ENCODE measurements at places on chromosomes 4 and X.

DNA sequence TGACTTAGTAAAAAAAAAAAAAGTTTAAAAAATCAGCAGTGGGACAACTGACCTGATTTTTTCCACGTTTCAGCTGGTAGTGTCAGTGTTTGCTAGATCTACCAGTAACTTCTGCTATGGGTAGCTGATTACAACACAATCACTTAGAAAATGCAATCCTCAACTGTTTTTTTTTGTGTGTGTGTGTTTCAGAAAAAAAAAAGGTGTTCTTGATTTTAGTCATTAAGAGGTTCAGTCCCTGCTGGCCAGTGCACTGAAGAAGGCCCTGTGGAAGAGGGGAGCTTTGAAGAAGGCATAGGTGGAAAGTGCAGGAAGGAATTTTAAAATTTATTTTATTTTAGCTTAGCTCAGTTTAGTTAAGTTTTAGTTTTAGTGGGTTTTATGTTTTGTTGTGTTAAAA, 46.9 kb downstream of the SH2D1A start:
- no peak for DNase-seq

DNA sequence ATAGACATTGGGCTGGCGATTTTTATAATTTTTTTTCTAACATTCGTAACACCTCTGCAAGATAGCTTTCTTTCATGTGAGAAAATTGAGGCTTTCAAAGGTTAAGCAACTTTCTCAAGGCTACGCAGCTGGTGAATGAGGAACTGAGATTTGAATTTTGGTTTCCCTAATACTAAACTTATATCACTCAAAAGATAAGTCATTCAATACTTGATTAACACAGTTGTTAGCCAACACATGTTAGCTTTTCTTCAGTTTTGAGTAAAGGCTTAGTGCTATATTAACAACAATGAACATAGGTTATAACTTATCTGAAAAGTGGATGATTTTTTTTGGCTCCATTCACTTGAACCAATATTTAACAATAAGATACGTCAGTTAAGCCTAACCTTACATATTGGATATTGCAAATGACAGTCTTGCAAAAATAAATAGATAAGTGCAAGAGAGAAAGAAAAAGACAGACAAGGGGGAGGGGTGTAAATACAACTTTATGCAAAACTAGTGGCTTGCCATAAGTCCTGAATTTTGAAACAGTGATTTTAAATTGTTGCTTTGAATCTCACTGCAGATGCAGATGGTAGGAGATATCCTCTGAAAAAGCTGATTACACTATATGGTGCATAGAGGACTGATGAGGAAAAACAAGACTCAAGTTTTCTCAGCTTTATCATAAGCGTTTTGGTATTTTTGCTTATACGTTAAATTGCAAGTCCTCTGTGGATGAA, 11.1 kb upstream of the GPM6A start:
- no peak for DNase-seq

GRCh38 chr4:176376032-176376614, 56.4 kb downstream of the SPCS3 start:
- DNase-seq = no peak

DNA sequence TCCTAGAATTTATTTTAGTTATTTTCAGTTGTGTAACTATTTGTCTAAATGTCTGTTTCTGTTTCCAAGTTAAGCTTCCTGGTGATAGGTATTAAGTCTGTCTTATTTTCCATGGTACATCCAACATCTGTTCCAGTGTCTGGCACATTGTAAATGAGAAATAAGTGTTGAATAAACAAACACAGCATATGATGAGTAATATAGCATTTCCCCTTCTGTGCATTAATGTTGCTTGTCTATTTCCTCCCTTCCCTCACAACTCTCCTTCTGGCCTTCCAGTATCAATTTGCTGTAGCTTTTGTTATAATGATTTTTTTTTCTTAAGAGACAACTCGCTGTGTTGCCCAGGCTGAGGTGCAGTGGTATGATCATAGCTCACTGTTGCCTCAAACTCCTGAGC, 36.1 kb downstream of the COPS4 start:
- no peak for DNase-seq

DNA sequence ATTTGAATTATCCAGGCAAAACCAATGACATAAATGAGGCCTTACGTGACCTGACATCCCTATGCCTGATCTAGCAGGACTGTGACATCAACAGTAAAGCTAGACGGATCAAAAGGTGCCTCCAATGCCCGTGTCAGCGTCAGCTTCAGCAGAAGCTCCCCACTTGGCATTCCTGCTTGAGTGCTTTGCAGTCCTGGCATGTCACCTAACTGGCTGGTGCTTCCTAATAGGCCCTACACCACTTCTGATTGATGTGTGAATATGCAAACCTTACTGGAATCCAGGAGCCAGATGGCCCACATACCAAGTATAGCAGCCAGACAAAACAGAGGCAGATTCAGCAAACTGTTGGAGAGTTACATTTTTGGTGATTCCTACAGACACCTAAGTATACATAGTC, 224.2 kb downstream of the DMD start:
- DNase-seq = no peak

DNA sequence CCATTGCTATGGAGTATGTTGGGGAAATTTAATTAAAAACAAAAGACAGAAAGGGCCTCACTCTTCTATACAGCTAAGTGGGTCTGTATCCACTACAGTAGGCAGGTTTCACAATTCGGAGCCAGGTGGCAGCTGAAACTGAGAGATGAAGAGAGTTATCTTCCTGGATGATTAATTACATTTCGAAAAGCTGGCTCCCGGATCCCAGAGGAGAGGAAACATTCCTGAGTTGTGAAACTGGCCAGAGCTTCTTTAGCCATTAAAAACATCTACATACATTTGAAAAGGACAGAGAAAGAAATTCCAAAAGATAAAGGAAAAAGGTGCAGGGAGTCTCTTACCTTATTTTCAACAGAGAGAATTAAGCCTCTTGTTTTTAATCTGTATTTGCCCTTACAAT, 15.5 kb upstream of the PDZD4 start:
- no peak for DNase-seq

GRCh38 chrX:132810964-132811712, 147.3 kb downstream of the HS6ST2 start:
- no peak for DNase-seq

- DNase-seq = no peak
Observed at GRCh38 chrX:78074088-78074487, 30.0 kb upstream of the PGK1 start.

GRCh38 chrX:24285082-24285481, 28.8 kb downstream of the SUPT20HL2 start:
- DNase-seq = no peak

GRCh38 chr4:41999321-41999720, 9.0 kb downstream of the SLC30A9 start:
- no peak for DNase-seq
